ENCODE measurements at places on chromosomes 7 and 10.

DNA sequence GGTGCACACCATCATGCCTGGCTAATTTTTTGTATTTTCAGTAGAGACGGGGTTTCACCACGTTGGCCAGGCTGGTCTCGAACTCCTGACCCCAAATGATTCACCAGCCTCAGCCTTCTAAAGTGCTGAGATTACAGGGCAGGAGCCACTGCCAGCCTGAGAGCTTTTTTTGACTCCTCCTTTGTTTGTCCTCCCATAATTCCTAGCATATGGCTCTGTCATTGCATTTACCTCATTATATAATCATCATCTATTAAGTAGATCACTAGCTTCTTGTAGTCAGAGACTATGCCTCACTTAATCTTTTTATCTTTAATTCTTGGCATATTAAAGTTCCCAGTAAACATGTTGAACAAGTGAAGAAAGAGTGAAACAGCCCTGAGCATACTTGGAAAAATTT, 82.1 kb downstream of the CPEB3 start:
- peaks cover 5% of the 10 kb centered on the region for H3K4me1 ChIP-seq
- H3K27me3 ChIP-seq: no peaks in the 10 kb centered on the region
- H3K36me3 ChIP-seq: no peaks in the 10 kb centered on the region
- DNase-seq: no peak
- H3K4me3 ChIP-seq: no peak overlapping the region

DNA sequence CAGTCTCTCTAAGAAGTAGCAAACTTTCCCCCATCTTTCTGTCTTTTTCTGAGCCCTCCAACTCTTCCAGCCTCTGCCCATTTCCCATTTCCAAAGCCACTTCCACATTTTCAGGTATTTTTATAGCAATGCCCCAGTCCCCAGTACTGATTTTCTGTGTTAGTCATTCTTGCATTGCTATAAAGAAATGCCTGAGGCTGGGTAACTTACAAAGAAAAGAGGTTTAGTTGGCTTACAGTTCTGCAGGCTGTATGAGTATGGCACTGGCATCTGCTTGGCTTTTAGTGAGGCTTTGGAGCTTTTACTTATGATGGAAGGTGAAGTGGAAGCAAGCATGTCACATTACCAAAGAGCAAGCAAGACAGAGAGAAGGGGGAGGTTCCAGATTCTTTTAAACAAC, 17.2 kb downstream of the PLCE1 start:
- no peaks in the 10 kb centered on the region for H3K36me3 ChIP-seq
- H3K27ac ChIP-seq: no peak overlapping the region
- no peaks in the 10 kb centered on the region for H3K4me1 ChIP-seq
- DNase-seq: no peak
- H3K27me3 ChIP-seq: no peaks in the 10 kb centered on the region
- no peak overlapping the region for H3K4me3 ChIP-seq

GRCh38 chr7:130396109-130396508, 15.8 kb downstream of the CPA1 start:
- no peak for DNase-seq
- H3K27ac ChIP-seq: no peak overlapping the region
- H3K27me3 ChIP-seq: no peaks in the 10 kb centered on the region
- H3K4me3 ChIP-seq: no peak overlapping the region
- peaks cover 13% of the 10 kb centered on the region for H3K4me1 ChIP-seq

DNA sequence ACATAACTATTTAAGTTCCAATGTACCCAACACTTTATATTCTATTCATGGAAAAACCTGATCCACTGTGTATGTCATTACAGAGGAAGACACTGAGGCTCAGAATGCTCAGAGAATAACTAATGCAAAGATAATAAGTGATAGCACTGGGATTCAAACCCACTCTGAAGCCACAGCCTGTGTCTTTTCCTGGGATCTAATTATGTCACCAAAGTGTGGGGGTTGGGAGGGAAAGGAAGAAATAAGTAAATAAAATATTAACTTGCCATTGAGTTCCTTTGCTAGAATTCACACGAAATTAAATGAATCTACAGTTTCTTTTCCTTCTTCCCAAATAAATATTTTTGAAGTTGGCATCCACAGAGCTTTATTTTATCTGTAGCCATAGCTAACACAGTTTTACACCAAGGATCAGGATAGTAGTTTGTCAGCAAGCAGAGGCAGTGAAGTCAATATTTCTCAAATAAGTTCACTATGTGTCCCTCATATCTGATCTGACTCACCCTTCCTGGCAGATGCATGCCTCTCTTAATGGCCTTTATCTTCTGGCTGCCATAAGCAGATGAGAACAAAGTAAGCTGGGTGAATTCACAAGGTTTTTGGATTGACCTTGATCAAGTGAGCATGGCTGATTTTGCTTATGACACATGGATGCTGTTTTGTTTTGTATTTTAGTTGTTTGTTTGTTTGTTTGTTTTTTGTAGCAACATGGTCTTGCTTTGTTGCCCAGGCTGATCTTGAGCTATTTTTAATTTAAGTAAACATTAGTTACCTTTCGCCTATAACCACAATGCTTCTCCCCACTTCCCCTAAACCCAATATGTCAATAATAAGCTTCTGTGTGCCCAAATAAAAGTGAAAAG, 6.3 kb downstream of the RAPGEF5 start:
- no peak overlapping the region for H3K27ac ChIP-seq
- H3K4me1 ChIP-seq: no peaks in the 10 kb centered on the region
- H3K36me3 ChIP-seq: no peaks in the 10 kb centered on the region
- H3K4me3 ChIP-seq: no peak overlapping the region
- no peak for DNase-seq

- DNase-seq: no peak
- H3K27ac ChIP-seq: no peak overlapping the region
- no peak overlapping the region for H3K4me3 ChIP-seq
- H3K36me3 ChIP-seq: peaks cover 10% of the 10 kb centered on the region
- no peaks in the 10 kb centered on the region for H3K4me1 ChIP-seq
- no peaks in the 10 kb centered on the region for H3K27me3 ChIP-seq
Measured at GRCh38 chr7:127893547-127893946, 137.7 kb downstream of the LRRC4 start.

GRCh38 chr10:112999102-112999501, 49.1 kb downstream of the TCF7L2 start:
- H3K36me3 ChIP-seq: no peaks in the 10 kb centered on the region
- H3K27me3 ChIP-seq: no peaks in the 10 kb centered on the region
- DNase-seq: no peak
- no peak overlapping the region for H3K27ac ChIP-seq
- no peaks in the 10 kb centered on the region for H3K4me1 ChIP-seq
- H3K4me3 ChIP-seq: no peak overlapping the region

DNA sequence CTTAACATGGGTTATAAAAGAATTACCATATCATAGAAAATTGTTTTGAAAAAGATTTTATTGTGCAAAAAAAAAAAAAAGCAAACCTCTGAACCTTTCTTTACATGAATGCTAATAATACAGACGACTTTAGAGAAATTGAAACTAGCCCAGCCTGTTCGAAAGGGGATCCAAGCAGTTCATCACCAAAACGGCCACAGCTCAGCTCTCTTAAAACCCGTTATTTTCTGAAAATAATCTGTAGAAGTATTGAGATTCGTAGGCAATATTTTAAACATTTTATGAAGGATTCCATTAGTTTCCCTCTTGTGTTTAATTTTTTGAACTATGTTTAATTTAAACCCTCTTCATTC, 9.9 kb upstream of the GSAP start:
- no peak overlapping the region for H3K4me3 ChIP-seq
- H3K4me1 ChIP-seq: peaks cover 21% of the 10 kb centered on the region

DNA sequence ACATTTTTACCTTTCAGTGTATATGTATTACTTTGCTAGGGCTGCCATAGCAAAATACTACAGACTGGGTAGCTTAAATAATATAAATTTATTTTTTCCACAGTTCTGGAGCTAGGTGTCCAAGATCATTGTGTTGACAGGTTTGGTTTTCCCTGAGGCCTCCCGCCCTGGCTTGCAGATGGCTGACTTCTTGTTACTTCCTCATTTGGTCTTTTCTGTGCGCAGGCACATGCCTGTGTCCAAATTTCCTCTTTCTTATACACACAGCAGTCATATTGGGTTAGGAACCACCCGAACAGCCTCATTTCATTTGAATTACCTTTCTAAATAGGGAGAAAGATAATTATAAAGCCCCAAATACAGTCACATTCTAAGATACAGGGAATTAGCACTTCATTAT, 521.6 kb upstream of the SORCS1 start:
- DNase-seq: no peak
- no peaks in the 10 kb centered on the region for H3K36me3 ChIP-seq
- H3K4me1 ChIP-seq: no peaks in the 10 kb centered on the region

- no peaks in the 10 kb centered on the region for H3K27me3 ChIP-seq
- H3K36me3 ChIP-seq: no peaks in the 10 kb centered on the region
- DNase-seq: no peak
- no peak overlapping the region for H3K4me3 ChIP-seq
- H3K4me1 ChIP-seq: no peaks in the 10 kb centered on the region
Measured at GRCh38 chr7:22444181-22444971, 55.6 kb downstream of the STEAP1B start.

- no peak for DNase-seq
- H3K36me3 ChIP-seq: no peaks in the 10 kb centered on the region
- no peaks in the 10 kb centered on the region for H3K27me3 ChIP-seq
- H3K27ac ChIP-seq: no peak overlapping the region
Measured at GRCh38 chr7:36304099-36304425, 85.6 kb upstream of the ANLN start.

DNA sequence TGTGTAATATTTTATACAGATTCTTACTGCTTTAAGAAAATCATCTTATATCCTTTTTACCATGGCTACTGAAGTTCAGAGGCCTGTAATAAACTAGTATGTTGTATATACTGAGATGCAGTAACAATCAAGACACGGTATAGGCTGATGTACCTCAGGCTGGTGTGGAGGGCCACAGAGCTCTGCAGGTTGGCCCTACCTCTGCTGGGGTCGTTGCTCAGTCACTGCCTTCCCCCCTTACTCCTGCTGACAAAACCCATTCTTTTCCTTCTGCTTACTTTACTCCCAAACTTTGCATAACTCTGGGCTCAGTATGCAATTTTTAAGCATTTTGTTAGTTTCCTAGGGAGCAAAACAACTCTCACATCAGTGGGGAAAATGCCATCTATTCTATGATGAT, 200.1 kb upstream of the FOXP2 start:
- no peaks in the 10 kb centered on the region for H3K36me3 ChIP-seq
- H3K4me3 ChIP-seq: no peak overlapping the region
- no peak for DNase-seq
- H3K4me1 ChIP-seq: no peaks in the 10 kb centered on the region
- no peaks in the 10 kb centered on the region for H3K27me3 ChIP-seq

- H3K4me1 ChIP-seq: no peaks in the 10 kb centered on the region
- peaks cover 4% of the 10 kb centered on the region for H3K27me3 ChIP-seq
- no peak overlapping the region for H3K27ac ChIP-seq
- H3K36me3 ChIP-seq: no peaks in the 10 kb centered on the region
- no peak overlapping the region for H3K4me3 ChIP-seq
- no peak for DNase-seq
Measured at GRCh38 chr7:112172870-112173567, 33.2 kb downstream of the DOCK4 start.

- no peaks in the 10 kb centered on the region for H3K4me1 ChIP-seq
- H3K36me3 ChIP-seq: no peaks in the 10 kb centered on the region
- no peak overlapping the region for H3K4me3 ChIP-seq
- DNase-seq: no peak
- no peak overlapping the region for H3K27ac ChIP-seq
Measured at GRCh38 chr7:19558527-19558926, 150.3 kb downstream of the POLR1F start.

GRCh38 chr10:90138844-90139243, 437.5 kb downstream of the KIF20B start:
- H3K4me1 ChIP-seq: no peaks in the 10 kb centered on the region
- DNase-seq: no peak
- H3K36me3 ChIP-seq: no peaks in the 10 kb centered on the region
- H3K27ac ChIP-seq: no peak overlapping the region
- H3K4me3 ChIP-seq: no peak overlapping the region

DNA sequence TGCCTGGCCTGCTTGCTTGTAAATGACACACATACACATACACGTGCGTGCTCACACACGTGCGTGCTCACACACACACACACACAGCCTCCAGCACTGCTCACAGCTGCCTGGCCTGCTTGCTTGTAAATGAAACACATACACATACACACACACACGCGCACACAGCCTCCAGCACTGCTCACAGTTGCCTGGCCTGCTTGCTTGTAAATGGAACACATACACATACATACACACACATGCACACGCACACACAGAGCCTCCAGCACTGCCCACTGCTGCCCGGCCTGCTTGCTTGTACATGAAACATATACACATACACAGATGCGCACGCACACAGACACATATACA, 397.2 kb downstream of the PLXNA4 start:
- H3K36me3 ChIP-seq: no peaks in the 10 kb centered on the region
- no peak overlapping the region for H3K4me3 ChIP-seq
- H3K27me3 ChIP-seq: no peaks in the 10 kb centered on the region

DNA sequence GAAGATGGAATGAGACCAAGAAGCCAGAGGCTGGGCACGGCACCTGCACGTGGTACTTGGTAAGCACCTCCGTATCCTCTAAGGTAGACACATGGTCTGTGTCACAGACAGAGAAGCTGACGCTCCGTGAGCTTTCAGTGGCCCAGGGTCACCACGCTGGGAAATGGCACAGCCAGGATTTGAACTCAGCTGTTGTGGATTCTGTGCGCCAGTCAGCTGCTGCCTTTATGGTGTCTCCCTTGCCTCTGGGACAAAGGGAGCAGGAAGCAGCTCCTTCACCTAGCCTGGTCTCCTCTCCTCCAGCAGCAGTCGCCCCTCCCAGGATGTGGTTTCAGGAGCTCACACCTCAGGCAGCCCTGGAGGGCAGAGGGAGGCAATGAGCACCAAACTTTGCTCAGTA, 110.8 kb downstream of the ARHGAP22 start:
- no peak for DNase-seq
- no peaks in the 10 kb centered on the region for H3K27me3 ChIP-seq
- H3K27ac ChIP-seq: no peak overlapping the region
- no peaks in the 10 kb centered on the region for H3K36me3 ChIP-seq
- H3K4me3 ChIP-seq: no peak overlapping the region
- H3K4me1 ChIP-seq: no peaks in the 10 kb centered on the region

DNA sequence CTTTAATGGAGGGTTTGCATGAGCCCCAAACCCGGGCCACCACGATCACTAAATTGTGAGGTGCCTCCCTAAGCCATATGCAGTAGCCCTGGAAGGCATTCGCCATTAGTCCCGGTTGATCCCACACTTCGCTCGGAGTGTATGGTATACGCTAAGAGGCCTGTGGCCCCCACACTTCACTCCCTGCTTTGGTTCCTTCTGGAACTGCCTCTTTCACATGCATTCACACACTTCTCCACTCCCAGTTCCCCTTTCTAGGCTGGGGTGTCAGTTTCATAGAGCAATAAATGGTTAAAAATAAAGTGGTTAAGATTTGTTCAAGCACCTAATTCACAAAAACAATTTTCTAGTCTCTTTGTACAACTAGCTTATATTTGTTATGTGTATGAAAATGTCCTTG, 212.1 kb upstream of the KCND2 start:
- H3K4me3 ChIP-seq: no peak overlapping the region
- H3K27me3 ChIP-seq: no peaks in the 10 kb centered on the region
- H3K27ac ChIP-seq: no peak overlapping the region
- DNase-seq: no peak

- no peaks in the 10 kb centered on the region for H3K4me1 ChIP-seq
- no peaks in the 10 kb centered on the region for H3K27me3 ChIP-seq
- no peak overlapping the region for H3K4me3 ChIP-seq
Measured at GRCh38 chr10:34834274-34834673, 19.2 kb upstream of the PARD3 start.

- no peaks in the 10 kb centered on the region for H3K36me3 ChIP-seq
- H3K4me3 ChIP-seq: no peak overlapping the region
- H3K27ac ChIP-seq: no peak overlapping the region
- peaks cover 38% of the 10 kb centered on the region for H3K4me1 ChIP-seq
- DNase-seq: no peak
Measured at GRCh38 chr7:132455378-132455777, 120.9 kb downstream of the PLXNA4 start.

GRCh38 chr7:155352076-155352752, 54.5 kb downstream of the INSIG1 start:
- no peak for DNase-seq
- H3K27me3 ChIP-seq: no peaks in the 10 kb centered on the region
- no peak overlapping the region for H3K27ac ChIP-seq
- no peaks in the 10 kb centered on the region for H3K4me1 ChIP-seq
